HFFc6 (cell line): ENCODE measurements at places on chromosomes 11 and 22.

DNA sequence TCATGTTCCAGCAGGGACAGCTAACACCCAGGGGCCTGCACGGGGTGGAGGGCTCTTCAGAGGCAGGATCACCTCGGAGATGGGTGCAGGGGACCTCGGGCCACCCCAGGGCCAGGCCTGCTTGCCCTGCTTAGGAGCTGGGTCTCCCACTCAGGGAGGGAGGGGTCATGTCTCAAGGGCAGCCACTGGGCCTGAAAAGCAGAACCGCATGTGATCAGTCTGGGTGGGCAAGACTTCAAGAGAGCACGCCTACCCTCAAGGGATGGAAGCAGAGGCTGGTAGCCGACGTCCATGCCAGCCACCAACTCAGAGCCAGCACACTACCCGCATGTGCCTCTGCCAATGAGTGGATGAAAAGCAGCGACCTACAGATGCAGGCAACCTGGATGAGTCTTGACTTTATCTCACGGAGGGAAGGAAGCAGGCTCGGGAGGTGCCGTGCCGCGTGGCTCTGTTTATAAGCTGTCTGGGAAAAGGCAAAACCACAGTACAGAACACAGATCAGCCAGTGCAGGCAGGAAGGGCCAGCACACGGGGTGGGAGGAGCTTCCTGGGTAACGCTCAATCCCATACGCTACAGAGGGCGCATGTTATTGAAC lies 16.0 kb downstream of the TBX1 start:
- H3K27me3 ChIP-seq = peaks cover 3% of the 10 kb centered on the region
- H3K4me1 ChIP-seq = peaks cover 18% of the 10 kb centered on the region
- no peak overlapping the region for H3K4me3 ChIP-seq
- no peak for DNase-seq
- H3K36me3 ChIP-seq = no peaks in the 10 kb centered on the region
- H3K27ac ChIP-seq = no peak overlapping the region

GRCh38 chr11:65356394-65356972 lies 1.9 kb downstream of the TIGD3 start:
- no peak for DNase-seq
- no peaks in the 10 kb centered on the region for H3K36me3 ChIP-seq
- no peak overlapping the region for H3K4me3 ChIP-seq
- H3K27ac ChIP-seq = no peak overlapping the region

DNA sequence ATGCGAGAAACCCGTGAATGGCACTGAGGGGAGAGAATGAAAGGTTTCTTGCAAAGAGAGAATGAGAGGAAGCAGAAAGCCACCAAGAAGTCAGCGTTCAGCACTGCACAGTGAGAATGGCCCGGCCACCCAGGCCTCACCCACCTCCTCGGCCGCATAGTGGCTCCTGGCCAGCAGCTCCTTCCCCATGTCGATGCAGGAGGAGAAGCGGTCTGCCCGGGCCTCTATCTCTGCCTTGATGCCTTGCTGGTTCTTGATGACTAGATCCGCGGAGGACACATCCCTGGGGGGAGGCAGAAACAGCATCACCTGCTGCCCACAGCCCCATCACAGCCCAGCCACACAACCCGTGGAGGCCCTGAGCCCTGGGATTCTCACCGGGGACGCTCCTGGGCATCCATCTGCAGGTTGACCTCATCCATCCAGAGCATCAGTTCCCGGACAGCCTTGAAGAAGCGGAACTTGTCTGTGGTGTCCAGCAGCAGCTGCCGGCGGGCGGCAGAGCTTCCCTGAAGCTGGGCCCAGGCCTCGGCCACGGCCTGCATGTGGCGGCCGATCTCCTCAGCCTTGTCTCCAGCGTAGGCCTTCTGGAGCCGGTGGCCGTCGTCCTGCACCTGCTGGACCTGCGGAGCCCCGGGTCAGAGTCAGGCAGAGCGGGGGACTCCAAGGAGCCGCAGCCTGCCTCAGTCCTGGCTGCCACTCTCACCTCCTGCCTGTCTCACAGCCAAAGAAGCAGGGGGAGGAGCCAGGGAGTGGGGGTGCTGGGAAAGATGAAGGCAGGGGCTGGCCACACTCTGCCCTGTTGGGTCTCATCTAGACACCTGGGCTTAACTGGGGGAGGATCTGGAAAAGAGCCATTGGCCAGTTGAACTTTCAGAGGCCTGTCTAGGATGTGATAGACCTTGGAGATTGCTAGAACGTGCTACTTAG lies 12.2 kb upstream of the RBM4B start:
- no peak overlapping the region for H3K27ac ChIP-seq
- no peaks in the 10 kb centered on the region for H3K36me3 ChIP-seq
- DNase-seq = no peak
- no peaks in the 10 kb centered on the region for H3K4me1 ChIP-seq
- H3K27me3 ChIP-seq = peaks cover 7% of the 10 kb centered on the region; the same call in 1 of the 2 replicates
- H3K4me3 ChIP-seq = no peak overlapping the region

GRCh38 chr11:58938398-58938797 lies 890 bp upstream of the GLYATL1 start:
- no peak overlapping the region for H3K4me3 ChIP-seq
- H3K36me3 ChIP-seq = no peaks in the 10 kb centered on the region
- H3K4me1 ChIP-seq = no peaks in the 10 kb centered on the region
- H3K27me3 ChIP-seq = no peaks in the 10 kb centered on the region; the same call in none of the 2 replicates
- H3K27ac ChIP-seq = no peak overlapping the region

DNA sequence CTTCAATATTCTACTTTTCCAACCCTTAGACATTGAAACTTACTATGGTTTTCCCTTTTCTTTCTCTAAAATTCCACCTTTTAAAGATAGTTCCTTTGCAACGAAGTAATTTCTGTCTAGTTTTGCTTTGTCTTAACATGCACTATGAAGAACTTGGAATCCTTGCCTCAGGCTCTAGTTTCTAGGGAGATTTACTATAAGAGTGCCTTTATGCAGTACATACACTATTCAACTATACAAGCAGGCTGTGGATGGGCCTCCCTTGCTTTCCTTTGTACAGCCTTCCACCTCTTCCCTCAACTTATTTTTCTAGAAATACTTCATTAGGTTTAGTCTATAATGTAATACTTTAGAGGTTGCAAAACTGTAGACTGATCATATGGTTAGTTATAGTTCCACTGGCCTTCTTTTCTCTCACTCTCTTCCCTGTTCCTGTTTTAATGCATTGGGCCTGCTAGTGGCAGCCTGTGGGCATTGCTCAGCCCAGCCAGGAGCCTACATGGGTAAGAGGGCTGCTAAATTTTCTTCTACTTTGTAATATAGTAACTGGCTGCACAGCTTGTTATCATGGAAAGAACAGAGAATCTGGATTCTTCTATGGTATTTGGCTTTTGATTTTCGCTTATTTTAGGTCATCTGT lies 100.2 kb downstream of the C11orf87 start:
- DNase-seq = no peak
- H3K36me3 ChIP-seq = no peaks in the 10 kb centered on the region
- H3K27me3 ChIP-seq = peaks cover 3% of the 10 kb centered on the region; the same call in 1 of the 2 replicates
- H3K4me3 ChIP-seq = no peak overlapping the region

DNA sequence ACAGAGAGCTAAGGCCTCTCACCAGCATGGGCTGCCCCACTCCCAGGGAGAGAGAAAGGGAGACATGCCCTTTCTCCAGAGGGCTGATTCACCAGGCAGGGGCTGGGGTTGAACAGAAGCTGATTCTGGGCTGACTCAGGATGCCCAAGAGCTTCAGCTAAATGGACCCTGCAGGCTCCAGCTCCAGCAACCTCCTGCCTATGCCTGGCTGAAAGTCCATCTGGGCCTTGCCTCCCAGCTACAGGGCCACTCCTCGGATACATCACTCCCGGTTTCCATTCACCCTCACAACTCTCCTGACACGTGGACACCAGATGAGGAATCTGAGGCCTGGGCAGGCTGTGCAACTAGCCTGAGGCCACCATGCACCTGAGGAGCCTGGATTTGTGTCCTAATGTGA lies 215.5 kb downstream of the BUD13 start:
- peak; percentile 20 for DNase-seq
- H3K27me3 ChIP-seq = peaks cover 4% of the 10 kb centered on the region

DNA sequence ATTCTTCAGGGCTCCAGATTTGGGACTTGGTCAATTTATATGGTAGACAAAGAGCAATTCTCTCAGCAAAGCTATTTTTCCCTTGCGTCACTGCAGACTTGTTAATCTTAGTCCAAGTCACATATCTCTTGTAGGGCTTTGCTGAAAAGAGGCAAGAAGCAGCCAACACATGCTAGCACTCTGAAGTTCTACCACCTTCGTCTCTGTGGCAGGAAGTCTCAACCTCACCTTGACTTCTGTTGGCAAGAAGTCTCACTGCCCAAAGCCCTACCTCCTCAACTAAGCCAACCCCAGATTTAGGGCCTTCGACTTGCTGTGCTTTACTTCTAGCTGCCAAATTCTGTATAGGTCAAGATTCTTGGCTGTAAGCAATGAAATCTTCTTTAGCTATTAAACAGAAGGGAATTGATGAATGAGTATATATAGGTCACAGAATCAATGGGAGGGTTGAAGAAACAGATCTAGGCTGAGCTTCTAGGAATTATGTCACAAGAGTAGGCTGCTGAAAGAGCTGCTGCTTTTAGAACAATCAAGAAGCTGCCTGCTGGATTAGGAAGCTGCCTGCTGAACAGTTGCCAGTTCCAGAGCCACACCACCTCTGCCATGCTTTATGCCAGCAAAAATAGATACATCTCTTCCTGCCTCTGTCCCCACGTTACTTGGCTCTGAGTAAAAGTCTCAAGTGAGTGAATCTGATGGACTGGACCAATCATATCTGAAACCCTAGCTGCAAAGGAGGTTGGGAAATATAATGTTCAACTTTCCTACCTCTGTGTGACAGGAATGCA lies 17.6 kb upstream of the NCR3LG1 start:
- H3K36me3 ChIP-seq = no peaks in the 10 kb centered on the region
- H3K4me1 ChIP-seq = no peaks in the 10 kb centered on the region
- no peaks in the 10 kb centered on the region for H3K27me3 ChIP-seq
- no peak for DNase-seq
- no peak overlapping the region for H3K27ac ChIP-seq
- no peak overlapping the region for H3K4me3 ChIP-seq

GRCh38 chr11:117583063-117583801 lies 213.8 kb downstream of the DSCAML1 start:
- H3K4me3 ChIP-seq = no peak overlapping the region
- no peaks in the 10 kb centered on the region for H3K36me3 ChIP-seq
- H3K27me3 ChIP-seq = peaks cover 39% of the 10 kb centered on the region

DNA sequence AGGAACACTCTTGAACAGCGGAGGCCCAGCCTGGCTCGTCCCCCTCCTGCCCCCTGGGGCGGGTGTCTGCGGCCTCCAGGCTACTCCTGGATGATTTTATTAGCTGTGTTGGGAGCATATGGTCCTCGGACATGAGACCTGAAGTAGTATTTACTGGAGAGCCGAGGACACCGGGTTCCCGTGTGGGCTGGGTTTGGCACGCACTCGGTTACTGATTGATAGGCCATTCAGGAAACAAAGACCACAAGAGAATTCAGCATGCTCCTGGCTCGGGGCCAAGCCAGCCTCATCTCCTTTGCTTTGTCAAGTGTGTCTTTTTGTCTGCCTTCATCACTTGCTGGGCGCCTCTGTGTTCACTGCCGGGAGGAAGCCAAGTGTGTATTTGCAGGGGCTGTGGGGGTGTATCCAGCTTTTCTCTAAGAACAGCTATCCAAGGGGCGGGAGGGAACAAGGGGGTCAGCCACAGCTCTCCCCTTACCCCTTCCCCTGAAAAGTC lies 9.7 kb downstream of the FXYD2 start:
- H3K36me3 ChIP-seq = no peaks in the 10 kb centered on the region
- DNase-seq = no peak
- H3K27me3 ChIP-seq = peaks cover 25% of the 10 kb centered on the region
- H3K4me3 ChIP-seq = no peak overlapping the region

- no peaks in the 10 kb centered on the region for H3K27me3 ChIP-seq
- H3K27ac ChIP-seq = no peak overlapping the region
- H3K36me3 ChIP-seq = no peaks in the 10 kb centered on the region
- H3K4me3 ChIP-seq = no peak overlapping the region
- H3K4me1 ChIP-seq = no peaks in the 10 kb centered on the region
Measured at GRCh38 chr22:49242480-49242879, 585.2 kb downstream of the BRD1 start.

DNA sequence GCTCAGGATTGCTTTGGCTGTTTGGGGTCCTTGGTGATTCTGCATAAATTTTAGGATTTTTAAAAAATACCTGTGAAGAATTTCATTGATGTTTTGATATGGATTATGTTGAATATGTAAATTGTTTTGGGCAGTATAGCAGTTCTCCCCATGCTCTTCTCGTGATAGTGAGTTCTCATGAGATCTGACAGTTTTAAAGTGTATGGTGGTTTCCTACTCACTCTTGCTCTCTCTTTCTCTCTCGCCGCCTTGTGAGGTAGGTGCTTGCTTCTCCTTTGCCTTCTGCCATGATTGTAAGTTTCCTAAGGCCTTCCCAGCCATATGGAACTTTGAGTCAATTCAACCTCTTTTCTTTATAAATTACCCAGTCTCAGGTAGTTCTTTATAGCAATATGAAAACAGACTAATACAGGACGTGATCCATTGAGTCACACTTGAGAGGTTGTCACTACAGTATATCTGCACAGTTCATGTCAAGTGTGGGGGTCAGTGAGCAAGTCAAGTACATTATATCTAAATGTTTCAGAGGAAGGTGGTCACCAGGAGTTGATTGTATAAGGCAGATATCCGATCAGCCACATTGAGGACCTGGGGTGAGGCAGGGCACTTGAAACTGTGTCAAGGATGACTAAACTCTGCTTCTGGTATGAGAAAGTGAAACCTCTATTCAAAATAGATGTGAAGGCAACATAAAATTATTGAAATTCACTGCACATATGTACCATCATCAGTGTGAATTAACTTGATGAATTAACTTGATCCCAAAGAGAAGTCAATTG lies 70.7 kb upstream of the CCDC179 start:
- H3K36me3 ChIP-seq = no peaks in the 10 kb centered on the region
- no peaks in the 10 kb centered on the region; the same call in none of the 2 replicates for H3K27me3 ChIP-seq
- no peak overlapping the region for H3K27ac ChIP-seq
- peak overlapping the region; percentile 31; the same call in 1 of the 2 replicates for H3K4me3 ChIP-seq
- H3K4me1 ChIP-seq = peaks cover 9% of the 10 kb centered on the region; the same call in 1 of the 2 replicates

- H3K36me3 ChIP-seq = no peaks in the 10 kb centered on the region
- H3K4me3 ChIP-seq = no peak overlapping the region
- H3K27me3 ChIP-seq = peaks cover 53% of the 10 kb centered on the region
- no peaks in the 10 kb centered on the region; the same call in 1 of the 2 replicates for H3K4me1 ChIP-seq
- no peak for DNase-seq
- H3K27ac ChIP-seq = no peak overlapping the region
Measured at GRCh38 chr11:64395545-64396078, 36.6 kb downstream of the RPS6KA4 start.

DNA sequence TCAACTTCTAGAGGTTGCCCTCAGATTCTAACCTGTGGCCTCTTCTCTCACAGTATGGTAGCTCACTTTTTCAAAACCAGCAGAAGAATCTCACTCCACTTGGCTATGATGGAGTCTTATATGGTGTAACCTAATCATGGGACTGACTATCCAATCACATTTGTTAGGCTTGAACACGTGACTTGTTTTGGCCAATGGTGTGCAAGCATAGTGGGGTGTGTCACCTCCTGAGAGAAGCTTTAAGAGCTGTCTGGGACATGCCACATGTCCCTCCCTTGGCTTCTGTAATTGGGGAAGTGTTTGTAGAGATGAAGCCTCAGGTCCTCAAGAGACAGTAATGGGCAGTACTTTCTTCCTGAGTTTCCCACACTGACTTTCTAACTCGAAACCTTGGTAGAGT lies 12.8 kb upstream of the SMIM38 start:
- H3K4me1 ChIP-seq = peaks cover 30% of the 10 kb centered on the region
- H3K4me3 ChIP-seq = no peak overlapping the region
- H3K27ac ChIP-seq = no peak overlapping the region
- H3K27me3 ChIP-seq = peaks cover 6% of the 10 kb centered on the region
- peaks cover 22% of the 10 kb centered on the region for H3K36me3 ChIP-seq

- H3K4me3 ChIP-seq = peak overlapping the region; percentile 90
- H3K4me1 ChIP-seq = peaks cover 35% of the 10 kb centered on the region
- no peaks in the 10 kb centered on the region for H3K36me3 ChIP-seq
Measured at GRCh38 chr11:124801014-124801413, 808 bp upstream of the MSANTD2 start.
